Lung (tissue), 17 donors: ENCODE measurements at places on chromosomes 11 and 22.
A peak's percentile ranks its signal among the peaks of the same experiment; 100 is the strongest.

DNA sequence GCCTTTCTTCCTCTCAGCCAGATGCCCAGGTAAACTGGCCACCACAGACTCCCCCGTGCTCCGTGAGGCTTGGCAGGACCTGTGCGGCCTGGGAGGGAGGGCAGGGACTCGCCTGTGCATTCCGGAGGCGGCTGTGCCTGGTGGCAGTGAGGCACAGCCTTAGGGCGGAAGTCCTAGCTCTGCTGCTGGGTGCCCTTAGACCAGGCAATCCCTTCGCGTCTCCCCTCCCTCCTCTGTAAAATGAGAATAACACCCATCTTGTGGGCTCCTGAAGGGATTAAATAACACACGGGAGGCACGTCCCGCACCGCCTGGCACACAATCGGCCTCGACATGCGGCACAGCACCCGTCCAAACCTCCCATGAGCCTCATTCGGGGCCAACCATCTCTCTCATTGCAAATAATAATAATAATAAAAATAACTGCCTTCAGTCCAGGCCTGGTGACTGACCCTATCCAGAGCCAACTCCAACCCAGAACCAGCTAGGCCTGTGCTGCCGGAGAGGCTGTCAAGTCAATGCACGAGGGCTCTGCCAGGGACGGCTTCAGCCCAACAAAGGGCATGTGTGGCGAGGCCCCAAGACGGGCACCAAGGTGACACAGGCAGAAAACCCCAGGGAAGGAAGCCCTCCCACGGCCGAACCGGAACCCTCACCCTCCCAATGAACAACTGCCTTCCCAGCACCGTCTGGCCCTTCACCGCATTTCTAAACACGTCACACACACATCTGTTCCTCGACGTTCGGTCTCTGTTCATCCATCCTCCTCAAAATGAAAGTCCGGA lies 8.2 kb downstream of the LTO1 start:
- no peak for DNase-seq

GRCh38 chr11:115180272-115180671 lies 323.9 kb downstream of the CADM1 start:
- no peak for DNase-seq

GRCh38 chr22:28599693-28600092 lies 79.9 kb downstream of the TTC28 start:
- DNase-seq: no peak

GRCh38 chr11:92224407-92225124 lies at the start of gene FAT3:
Gene FAT3, plus strand, starts transcription at chr11:92224818. Its CDS starts 127,295 bp downstream, at chr11:92352113.
- DNase-seq: peak; percentile 95

GRCh38 chr22:30947816-30948454 lies 20.6 kb downstream of the MORC2 start:
- peak; percentile 84 for DNase-seq

- DNase-seq: no peak
Observed at GRCh38 chr11:18527512-18527911, 770 bp upstream of the TSG101 start.

- no peak for DNase-seq
Observed at GRCh38 chr11:44627165-44627789, 61.8 kb downstream of the CD82 start.

DNA sequence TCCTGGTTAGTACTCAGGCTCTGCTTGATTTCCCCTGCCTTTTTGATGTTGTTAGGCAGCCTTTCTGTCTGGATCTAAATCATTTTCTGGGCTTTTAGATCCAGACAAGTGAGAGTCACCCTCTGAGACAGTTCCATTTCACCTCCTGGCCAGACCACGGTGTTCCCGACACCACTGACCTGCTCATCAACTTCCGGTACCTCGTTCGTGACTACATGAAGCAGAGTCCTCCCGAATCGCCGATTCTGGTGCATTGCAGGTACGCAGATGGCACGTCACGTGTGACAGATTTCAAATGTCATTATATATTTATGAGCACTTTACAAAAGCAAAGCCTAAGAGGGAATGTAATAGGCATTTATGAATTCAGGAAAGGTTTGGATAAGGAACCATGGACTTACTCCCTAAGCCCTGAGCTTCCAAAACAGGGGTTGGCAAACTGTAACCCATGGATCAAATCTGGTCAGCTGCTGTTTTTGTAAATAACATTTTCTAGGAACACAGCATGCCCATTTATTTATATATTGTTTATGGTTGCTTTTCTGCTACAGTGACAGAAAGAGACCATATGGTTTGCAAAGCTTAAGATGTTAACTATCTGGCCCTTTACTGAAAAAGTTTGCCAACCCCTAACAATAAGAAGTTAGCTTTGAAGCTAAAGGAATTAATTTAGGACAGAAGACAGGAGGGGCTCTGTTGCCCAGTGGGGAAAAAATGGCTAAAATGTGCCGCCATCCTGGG lies 53.1 kb upstream of the OR4B1 start:
- DNase-seq: peak; percentile 58

DNA sequence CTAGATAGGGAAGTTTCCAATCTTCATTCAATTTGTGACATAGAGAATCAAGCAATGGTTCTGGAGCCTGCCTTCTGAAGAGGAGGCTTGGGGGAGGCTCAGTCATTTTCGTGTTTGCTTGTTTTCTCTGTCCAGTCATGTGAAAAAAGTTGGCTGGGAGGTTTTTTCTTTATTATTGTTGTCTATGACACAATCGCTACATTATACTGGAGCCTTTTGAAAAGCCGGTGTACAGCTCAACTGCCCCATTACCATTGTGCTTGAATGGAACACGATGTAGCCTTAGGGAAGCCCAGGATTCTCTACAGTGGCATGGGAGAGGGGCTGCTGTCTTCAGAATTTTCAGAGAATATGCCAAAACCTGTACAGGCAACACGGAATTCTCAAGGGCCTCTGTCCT lies 57.9 kb upstream of the NCAM1 start:
- peak; percentile 63 for DNase-seq

- no peak for DNase-seq
Observed at GRCh38 chr11:2975594-2975993, 16.5 kb downstream of the NAP1L4 start.

DNA sequence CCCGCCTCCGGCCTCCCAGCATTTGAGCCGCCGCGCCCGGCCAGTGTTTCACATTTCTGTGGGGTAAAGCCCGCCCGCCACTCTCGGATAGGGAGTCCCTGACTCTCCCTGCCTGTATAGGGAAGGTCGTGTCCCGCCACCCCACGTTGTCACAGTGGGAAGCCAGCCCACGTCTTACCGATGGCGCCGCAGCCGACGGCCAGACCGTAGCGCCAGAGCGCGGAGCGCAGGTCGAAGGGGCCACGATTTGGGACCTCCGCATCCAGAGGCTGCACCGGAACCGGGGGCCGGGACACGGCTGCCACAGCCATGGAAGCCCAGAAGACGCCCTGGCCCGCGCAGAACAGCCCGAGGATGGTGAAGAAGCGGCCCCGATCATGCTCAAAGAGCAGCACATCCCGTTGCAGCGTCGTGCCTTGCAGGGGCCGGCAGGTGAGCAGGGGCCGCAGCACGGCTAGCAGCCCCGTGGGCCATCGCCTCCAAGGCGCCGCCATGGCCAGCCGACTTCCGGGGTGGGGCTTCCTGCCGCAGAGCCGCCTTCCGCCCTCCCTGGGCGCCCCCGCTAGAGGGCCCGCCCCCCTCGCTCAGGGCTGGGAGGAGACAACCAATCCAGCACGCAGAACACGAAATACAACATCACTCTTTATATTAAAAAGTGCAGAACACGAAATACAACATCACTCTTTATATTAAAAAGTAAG lies at the start of gene TMEM223:
Gene TMEM223, minus strand, starts transcription at position 506 of the 701 bp plus-strand sequence. Its CDS starts 12 bp downstream, at position 494.
- DNase-seq: peak; percentile 92

GRCh38 chr22:36457688-36458450 lies 23.6 kb downstream of the TXN2 start:
- DNase-seq: no peak

DNA sequence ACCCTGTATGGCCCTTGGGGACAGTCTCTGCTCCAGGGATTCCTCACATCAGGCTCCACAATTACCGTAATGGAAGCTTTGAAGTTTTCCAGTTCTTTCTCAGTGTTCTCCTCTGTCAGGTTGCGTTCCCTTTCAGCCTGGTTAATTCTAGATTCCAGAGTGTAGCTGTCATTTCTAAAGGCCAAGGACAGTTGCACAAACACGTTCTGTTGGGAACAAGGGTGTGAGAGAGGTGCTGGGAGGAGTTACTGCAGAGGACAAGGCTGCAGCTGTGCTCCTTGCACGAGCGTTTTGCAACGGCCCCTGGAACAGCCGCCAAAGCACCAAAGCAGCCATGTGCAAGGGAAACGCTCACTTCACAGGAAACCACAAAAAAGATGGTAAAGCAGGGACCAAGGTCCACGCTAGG lies 35.9 kb upstream of the LYVE1 start:
- DNase-seq: no peak

DNA sequence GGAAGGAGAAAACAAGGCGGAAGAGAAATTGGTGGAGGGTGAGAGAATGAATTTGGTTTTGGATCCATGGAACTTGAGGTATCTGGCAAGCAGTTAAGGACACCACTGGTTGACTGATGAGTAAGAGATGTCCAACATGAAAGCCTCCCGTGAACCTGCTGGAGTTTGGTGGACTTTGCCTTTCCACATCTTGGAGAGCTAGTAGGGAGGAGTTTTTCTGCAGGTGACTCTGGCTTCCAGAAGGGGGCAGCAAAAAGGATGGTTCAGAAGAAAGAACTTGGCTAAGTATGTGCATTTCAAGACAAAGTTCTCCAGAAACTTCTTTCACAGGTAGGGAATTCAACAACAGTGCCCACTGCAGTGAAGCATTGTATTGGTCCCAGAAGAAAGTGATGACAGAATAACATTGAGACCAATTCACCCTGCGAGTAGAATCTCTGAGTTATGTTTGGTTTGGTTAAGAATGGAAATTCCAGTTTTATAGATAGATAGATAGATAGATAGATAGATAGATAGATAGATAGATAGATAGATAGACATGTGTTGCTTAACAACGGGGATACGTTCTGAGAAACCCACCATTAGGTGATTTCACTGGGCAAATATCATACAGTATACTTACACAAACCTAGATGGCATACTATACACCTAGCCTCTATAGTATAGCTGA lies 28.5 kb downstream of the DCDC1 start:
- DNase-seq: no peak

DNA sequence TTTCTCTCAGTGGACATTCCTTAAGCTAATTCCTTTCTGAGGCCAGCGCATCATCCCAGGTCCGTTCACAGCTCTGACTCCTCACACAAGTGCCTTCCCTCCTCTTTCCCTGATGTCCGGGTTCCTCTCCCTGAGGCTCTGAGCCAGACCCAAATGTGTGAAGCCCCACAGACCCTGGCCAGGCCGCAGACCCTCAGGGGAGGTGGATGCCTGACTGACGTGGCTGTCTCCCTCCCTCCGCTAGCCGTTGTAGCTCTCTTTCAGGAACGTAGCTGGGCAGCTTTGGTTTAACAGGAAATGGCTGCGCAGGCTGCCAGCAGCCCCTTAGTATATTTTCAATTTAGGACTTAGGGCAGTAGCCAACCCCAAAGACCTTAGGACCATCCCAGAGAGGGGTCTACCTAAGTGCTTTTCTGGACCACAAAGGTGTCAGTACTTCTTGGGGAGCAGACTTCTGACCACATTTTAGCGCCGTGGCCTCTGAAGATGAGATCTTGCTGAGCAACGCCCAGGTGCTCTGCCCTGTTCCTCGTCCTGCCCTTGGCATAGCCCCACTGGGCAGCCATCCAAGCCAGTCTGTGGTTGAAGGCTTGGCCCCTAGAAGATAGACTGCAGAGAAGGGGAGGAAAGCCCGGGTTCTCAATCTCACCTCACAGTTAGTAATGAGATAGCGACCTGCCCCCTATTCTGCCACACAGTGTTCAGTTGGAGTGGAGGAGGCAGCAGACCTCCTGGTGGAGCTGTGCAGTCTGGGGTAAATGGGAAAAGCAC lies 27.0 kb downstream of the MYBPC3 start:
- no peak for DNase-seq

GRCh38 chr11:76614471-76615179 lies 55.9 kb downstream of the LRRC32 start:
- DNase-seq: no peak

GRCh38 chr11:100980156-100980555 lies 149.5 kb downstream of the PGR start:
- peak; percentile 62 for DNase-seq

DNA sequence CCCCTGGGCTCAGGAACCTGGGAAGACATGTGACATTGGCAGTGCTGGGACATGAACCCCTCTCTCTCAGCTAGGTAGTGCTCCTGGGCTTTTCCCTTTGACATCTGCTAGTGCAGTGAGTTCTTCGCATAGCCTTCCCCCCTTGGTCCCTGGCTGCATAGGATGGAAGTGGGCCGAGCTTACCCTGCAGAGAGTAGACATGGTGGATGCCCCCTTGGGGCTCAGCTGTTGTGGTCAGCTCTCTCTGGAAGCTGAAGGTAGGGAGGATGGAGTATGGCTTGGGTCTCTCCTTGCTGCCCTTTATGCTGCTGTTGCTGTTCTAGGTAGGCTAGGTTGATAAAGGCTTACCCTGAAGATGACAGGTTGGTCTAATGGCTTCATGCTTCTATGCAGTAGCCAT lies 92.1 kb downstream of the ZBTB16 start:
- DNase-seq: no peak
